NCI-H1436 (cell line): ENCODE measurements at places on chromosomes 16 and 17.
A peak's percentile ranks its signal among the peaks of the same experiment; 100 is the strongest.

GRCh38 chr17:72137161-72137560, 16.3 kb downstream of the SOX9 start:
- DNase-seq = no peak

- DNase-seq = no peak
Observed at GRCh38 chr16:54657058-54657708, 273.5 kb upstream of the IRX5 start.

GRCh38 chr16:10992112-10992511, 47.7 kb downstream of the CLEC16A start:
- no peak for DNase-seq

- no peak for DNase-seq
Observed at GRCh38 chr17:49003557-49004511, 6.6 kb downstream of the IGF2BP1 start.

- DNase-seq = no peak
Observed at GRCh38 chr17:42779304-42779935, 990 bp upstream of the WNK4 start.

DNA sequence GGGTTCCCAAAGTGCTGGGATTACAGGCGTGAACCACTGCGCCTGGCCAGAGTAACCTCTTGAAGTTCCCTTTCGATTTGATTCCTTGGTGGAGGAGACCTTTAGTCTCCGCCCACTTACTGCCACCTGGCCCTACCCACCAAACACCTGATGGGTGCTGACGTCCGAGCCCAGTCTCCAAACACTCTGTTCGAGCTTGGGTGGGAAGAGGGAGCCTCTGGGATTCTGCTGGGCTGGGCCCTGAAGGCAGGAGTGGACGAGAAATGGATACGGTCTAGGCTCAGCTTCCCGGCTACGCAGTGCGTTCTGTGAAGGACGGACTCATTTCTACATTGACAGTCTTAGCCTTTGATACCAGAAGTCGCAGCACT, 870 bp upstream of the ITGA3 start:
- peak; percentile 85 for DNase-seq

DNA sequence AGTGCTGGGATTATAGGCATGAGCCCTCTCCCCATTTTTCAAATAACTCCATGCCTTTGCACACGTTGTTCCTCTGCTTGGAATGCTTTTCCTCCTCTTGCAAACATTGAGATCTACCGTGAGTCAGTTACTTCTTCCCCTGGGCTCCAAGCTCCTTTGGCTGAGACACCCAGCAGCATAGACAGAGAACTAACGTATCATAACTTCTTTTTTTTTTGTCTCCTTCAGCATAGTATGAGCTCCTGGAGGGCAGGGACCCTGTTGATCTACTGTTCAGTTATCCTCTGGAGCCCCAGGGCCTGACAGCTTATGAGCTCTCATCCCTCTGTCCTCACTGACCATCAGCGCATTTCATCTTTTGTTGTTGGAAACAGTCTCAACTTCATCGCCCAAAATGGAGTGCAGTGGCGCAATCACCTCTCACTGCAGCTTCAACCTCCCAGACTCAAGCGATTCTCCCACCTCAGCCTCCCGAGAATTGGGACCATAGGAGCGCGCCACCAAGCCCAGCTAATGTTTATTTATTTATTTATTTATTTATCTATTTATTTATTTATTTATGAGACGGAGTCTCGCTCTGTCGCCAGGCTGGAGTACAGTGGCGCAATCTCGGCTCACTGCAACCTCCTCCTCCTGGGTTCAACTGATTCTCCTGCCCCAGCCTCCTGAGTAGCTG, 2.2 kb downstream of the SPAG7 start:
- DNase-seq = no peak

DNA sequence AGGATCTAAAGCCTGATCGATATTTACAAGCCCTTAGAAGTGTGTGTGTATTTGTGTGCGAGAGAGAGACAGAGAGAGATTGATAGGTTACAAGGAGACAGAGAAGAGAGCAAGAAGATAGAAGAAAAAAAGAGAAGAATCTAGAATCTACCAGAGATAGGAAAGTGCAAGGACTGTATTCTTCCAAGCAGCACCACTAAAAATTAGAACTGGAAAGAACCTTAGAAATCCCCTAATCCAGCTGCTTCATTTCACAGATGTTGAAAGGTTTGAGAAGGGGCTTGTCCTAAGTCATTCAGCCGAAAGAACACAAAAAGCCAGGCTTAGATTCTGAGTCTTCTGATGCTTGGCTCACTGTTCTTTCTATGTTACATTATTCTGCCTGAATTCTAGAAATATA, 92.2 kb downstream of the HS3ST3A1 start:
- no peak for DNase-seq

DNA sequence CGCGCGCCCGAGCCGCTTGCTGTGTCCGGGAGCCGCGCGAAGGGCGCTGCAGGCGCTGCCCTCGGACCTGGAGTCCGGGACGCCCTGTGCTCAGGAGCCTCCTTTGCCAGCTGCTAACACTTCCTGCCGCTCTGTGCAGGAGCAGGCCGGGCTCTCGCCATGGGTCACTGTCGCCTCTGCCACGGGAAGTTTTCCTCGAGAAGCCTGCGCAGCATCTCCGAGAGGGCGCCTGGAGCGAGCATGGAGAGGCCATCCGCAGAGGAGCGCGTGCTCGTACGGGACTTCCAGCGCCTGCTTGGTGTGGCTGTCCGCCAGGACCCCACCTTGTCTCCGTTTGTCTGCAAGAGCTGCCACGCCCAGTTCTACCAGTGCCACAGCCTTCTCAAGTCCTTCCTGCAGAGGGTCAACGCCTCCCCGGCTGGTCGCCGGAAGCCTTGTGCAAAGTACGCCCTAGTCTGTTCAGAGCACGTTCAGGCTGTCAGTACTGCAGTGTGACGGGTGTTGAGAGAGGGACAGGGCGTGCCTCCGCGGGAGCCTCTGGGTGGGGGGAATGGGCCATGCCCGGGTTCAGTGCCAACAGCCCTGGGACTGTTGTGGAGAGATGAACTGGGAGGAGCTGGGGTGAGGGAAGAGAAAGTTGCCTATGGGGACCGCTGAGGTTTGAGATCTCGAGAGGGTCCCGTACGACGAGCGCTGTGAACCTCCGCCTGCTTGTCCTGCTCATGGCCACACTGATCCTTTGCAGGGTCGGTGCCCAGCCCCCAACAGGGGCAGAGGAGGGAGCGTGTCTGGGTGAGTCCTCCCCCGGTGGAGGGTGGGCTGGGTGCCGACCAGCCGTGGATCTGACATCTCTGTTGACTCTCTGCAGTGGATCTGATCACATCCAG, 1.3 kb downstream of the ZNF276 start:
- DNase-seq = no peak

- DNase-seq = no peak
Observed at GRCh38 chr17:5921512-5922282, 148.5 kb upstream of the WSCD1 start.

DNA sequence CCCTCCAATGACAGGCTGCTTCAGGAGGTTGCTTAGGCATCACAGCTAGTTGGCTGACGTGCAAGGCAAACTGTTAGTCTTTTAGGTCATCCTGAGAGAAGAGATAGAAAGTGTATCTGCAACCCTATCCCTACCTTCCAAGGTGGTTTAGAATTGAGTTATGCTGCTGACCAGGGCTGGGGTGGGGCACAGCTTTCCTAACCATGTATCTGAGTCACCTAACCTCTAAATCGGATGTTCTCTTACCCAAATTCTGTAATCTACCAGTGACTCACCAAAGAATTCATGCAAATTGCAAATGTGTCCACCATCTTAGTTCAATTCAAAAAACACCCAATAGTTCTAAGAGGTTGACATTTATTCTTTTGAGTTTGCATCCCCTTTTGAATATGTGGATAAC, 107.2 kb upstream of the DYNLRB2 start:
- DNase-seq = no peak

GRCh38 chr16:81327011-81327410, 12.2 kb downstream of the GAN start:
- no peak for DNase-seq

GRCh38 chr16:84780063-84780462, 39.7 kb upstream of the CRISPLD2 start:
- DNase-seq = no peak

DNA sequence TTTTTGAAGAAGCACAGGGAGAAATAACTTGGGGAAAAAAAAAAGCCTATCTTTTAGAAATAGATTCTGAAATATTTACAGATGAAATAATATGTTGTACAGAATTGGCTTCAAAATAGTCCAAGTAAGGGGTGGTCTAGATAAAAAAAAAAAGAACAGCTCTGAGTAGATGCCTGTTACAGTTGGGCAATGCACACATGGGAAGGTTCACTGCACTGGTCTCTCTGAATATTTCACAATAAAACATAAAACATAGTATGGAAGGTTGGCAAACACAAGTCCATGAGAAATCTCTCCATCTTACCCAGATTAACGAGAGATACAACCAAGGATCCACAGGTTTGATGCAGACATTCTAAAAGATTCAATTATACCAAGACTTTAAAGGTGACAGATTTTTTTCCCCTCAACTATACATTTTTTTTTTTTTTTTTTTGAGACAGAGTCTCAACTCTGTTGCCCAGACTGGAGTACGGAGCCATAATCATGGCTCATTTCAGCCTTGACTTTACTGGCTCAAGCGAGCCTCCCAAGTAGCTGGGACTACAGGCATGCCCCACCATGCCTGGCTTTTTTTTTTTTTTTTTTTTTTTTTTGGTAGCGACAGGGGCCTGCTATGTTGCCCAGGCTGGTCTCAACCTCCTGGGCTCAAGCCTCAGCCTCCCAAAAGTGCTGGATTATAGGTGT, 58.0 kb downstream of the KANSL1 start:
- DNase-seq = no peak

DNA sequence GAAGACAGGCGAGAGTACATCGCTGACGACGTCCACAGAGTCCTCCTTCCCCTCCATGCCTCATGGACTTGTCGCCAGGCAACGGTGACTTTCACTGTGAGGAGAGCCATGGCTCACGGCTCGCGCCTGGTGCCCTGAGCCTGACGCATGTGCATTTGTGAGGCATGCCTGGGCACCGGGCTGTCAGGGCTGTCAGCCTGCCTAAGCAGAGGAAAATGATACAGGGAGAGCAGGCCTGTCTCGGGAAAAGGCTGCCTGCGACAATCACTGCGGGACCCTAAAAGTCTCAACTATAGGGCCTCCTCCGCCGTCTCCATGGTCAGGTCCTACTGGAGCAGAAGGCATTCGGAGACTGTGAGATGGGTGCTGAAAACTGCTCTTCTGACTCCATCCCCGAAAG, 135.5 kb upstream of the WSB1 start:
- DNase-seq = no peak

GRCh38 chr17:28216528-28216927, 102.5 kb upstream of the TMEM97 start:
- no peak for DNase-seq

DNA sequence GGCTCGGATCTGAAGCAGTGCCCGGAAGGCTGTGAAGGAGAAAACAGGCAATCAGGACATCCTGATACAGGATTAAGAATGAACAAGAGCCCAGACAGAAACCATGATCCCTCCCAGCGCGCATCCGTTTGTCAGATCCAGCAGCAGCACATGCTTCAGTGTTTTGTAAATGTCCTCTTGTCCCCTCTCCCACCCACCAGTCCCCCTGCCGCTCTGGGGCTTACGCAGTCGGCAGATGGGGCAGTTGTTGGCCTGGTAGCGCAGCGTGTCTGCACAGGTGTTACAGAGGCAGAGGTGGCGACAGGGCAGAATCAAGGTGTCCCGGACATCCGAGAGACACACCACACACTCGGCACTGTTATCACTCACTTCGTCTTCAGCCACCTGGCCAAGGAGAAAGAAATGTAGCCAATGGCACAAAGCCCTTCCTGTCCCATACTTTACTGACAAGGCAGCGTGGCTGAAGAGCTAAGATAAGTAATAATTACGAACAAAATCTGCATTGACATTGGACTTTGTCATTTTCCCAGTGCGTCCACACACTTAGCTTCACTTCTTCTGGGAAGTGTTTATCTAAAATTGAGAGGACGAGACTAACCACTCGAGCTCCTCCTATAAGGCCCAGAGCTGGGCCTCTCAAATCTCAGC, 20.7 kb upstream of the FOXJ1 start:
- no peak for DNase-seq

DNA sequence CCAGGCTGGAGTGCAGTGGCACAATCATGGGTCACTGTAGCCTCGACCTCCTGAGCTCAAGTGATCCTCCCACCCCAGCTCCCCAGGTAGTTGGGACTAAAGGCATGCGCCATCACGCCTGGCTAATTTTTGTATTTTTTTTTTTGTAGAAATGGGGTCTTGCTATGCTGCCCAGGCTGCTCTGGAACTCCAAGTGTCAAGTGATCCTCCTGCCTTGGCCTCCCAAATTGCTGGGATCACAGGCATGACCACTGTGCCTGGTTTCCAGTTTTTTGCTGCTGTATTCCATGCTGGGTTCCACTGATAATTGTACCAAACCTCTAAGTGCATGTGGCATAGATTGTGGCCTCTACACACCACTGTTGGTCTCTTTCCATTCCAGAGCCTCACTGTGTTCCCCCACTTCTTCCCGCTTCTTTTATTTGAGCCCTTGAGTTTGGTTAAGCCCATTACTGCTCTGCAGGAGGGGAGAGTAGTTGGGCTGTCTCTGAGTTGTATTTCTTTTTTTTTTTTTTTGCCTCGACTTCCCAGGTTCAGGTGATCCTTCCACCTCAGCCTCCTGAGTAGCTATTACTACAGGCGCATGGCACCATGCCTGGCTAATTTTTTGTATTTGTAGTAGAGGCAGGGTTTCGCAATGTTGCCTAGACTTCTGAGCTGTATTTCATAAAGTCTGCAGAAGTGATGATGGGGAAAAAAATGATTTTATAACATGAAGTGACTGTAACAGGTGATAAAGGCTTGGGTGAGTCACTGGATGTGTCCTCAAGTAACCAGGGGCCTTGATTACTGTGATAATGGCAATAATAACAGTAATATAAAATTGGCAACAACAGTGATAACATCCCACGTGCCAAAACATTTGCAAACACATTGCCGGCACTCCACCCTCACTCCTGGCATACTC, 30.0 kb downstream of the EEF2K start:
- DNase-seq = no peak

DNA sequence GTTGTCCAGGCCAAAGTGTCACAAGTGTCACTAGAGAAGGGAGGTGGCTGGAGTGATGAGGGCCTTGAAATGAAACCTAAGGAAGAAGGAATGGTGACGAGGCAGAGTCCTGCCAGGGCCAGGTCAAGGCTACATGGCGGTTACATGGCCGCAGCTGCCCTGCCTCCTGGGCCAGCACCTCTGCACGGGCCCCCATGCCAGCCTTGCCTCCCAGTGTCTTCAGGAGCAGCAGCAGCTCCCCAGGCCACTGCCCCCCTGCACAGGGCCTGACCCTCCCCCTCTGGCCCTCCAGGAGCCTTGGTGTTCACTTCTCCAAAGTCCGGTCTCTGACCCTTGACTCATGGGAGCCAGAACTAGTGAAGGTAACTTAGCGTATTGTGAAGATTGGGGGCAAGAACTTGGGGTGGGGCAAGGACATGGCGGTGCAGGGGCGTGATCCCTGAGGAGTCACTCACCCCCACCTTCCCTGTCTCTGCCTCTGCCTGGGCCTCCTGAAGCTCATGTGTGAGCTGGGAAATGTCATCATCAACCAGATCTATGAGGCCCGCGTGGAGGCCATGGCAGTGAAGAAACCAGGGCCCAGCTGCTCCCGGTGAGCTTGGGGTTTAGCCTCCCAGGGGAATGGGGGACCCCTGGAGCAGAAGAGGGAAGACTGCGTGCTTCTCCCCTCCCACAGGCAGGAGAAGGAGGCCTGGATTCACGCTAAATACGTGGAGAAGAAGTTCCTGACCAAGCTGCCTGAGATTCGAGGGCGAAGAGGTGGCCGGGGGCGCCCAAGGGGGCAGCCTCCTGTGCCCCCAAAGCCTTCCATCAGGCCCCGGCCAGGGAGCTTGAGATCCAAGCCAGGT, 4.1 kb upstream of the KCTD11 start:
- DNase-seq = no peak

GRCh38 chr16:1324286-1324826, 9.1 kb upstream of the BAIAP3 start:
- DNase-seq = no peak
